ENCODE measurements at places on chromosomes 2 and 18. TPM values are rescaled to one million over a fixed set of nuclear protein-coding genes. Genes with fewer than 3 reads are reported as not detected.

The COBLL1 gene
- polyA plus RNA-seq: 0.79 TPM

The STPG4 gene
- 0.14 TPM for polyA plus RNA-seq

- DNase-seq: no peak
These were observed 11.0 kb upstream of the TRIB2 start for GRCh38 chr2:12705742-12706141.

The IL36A gene
- polyA plus RNA-seq: not detected

The ARHGAP25 gene
- polyA plus RNA-seq: 0.55 TPM

- DNase-seq: no peak
These were observed 6.8 kb upstream of the PLB1 start for GRCh38 chr2:28488858-28489575.

DNA sequence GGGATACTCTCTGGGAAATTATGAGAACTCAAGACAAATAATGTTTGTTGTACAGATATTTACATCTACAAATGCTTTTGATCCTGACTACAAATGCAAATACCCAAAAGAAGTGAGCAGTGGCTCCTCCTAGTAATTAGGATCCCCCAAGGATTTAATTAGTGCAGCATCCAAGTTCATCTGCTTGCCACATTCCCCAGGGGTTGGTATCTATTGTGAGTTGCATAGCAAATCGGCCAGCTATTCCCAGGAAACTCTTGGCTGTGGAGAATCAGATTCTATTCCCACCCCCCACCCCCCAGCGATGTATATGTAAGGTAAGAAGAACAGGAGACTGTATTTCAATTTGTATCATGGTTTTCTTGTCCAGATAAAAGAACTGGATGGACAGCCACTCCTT, 725.1 kb upstream of the CDH7 start:
- DNase-seq: no peak

The TTC21B gene
- 12.1 TPM for polyA plus RNA-seq

DNA sequence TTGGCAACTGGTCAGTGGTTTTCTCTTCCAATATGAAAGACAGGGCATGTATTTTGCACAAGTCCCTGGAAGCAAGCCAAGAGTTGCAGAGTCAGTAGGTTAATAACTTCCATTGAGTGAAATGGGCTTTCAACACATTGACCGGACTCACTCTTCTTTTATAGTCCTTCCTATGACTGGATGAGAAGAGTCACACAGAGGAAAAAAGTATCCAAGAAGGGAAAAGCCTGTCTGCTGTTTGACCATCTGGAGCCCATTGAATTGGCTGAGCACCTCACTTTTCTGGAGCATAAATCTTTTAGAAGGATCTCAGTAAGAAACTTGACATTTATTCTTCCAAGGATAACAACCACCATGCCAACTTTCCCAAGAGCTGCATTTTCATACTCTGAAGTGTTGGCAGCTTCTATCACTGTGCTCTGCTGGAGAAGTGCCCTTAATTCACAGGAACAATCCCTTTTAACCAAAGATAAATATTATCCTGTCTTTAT, 45.4 kb downstream of the RASGRP3 start:
- no peak for DNase-seq

- DNase-seq: no peak
These were observed 11.6 kb downstream of the CAPG start for GRCh38 chr2:85398426-85399182.

DNA sequence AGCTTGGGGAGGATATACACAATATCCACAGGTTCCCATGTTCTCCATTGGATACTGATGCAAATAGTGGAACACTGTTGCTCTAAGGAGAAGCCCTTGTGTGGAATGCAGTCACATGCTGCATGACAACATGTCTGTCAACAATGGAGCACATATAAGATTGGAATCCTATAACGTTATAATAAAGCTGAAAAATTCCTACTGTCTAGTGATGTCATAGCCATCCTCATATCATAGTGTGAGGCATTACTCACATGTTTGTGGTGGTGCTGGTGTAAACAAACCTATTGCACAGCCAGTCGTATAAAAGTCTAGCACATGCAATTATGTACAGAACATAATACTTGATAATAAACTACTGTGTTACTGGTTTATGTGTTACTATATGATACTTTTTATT, 394.7 kb downstream of the FBXO15 start:
- DNase-seq: no peak

DNA sequence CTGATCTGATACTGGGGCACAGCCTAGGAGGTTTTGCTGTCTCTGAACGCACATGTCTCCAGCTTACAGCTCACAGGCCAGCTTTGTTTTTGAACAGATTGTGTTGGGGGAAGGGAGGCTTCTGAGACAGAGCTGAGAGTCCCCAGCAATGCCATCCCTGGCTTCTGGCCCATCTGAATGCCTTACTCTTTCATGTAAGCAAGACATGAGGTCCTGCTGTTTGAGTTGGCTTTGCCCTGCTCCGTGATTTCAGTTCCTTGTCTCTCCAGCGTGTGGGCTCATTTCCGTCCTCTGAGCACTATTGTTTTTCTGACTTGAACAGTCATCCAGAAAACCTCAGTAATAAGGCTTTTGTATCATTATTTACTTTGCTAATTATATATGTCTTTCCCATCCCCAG, 194.9 kb upstream of the TNP1 start:
- no peak for DNase-seq

GRCh38 chr2:23691565-23691964, 235.4 kb downstream of the ATAD2B start:
- DNase-seq: no peak

DNA sequence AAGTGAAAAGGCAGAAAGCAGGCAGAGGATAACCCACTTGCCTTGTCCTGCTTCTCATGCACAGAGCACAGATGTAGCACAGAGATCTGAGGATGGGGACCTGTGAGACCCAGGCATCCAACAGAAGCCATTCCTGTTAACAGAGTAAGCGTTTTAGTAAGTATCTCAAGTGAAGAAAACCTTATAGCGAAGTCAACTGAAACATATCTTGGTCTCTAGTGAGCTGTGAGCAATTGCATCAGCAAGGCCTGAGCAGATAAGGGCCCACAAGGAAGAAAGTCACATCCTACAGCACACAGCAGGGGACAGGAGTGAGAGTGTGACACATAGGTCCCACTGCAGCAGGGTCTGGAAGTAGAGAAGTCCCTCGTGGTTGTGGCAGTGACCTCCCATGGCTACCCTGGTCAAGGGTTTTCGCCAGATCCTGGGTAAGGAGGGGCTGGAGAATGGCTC, 248.7 kb upstream of the TNP1 start:
- DNase-seq: no peak

The CHST9 gene
- polyA plus RNA-seq: not detected

DNA sequence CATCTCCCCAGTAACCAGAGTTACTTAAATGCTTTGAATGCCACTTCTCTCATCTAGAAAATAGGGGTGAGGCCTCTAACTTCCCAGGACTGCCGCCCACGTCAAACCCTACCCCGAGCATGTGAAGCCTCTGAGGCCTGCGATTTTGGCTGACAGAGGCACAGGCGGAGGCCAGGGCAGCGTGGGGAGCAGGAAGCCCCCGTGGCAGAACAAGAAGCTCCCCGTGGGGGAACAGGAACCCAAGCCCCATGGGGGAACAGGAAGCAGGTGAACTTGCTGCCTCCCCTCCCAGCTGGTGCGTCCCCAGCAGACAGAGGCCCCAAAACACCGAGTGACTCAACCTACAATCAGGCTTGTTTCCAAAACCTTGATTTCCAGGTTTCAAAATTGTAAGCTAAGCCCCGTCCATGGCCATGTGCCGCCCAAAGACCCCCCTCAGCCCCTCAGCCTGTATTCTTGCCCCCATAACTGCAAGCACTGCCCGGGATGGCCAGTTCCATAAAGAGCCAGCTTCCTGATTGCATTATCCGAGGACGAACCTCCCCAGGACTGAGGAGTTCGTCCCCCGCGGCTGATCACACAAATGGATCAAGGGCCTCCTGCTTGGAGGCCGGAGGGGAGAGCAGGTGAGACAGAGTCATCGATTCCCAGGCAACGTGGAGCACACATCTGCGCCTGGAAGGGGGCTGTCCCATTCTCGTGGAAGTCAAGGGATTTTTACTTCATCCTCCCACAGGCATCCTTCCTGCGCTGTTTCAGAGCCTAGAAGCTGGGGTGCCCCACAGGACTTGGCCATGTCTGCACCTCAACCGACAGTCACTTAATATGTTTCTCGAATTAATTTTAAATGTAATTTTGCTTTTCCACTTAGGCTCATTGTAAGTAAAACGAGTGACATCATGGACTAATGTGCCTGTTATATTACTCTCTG, 36.3 kb upstream of the CTDP1 start:
- no peak for DNase-seq
